ENCODE measurements at places on chromosomes 11 and 22.

DNA sequence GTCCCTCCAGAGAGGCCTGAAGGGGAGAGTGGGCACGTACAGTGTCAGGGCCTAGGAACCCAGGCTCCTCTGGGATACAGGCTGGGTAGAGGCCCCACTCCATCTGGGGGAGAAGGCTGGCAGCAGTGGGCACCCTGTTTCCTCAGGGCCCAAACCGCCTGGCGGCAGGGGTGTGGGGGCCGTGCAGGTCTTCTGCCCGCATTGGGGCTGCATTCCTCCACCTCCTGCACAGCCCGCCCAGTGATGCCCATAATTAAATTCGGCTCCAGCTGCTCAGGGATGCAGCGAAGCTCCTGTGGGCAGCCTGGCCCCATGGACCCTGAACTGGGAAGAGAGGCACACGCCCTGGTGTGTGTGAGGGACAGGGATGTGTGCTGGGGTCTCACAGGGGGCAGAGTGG is 35.4 kb downstream of the KCNQ1OT1 start:
- no peak for DNase-seq

DNA sequence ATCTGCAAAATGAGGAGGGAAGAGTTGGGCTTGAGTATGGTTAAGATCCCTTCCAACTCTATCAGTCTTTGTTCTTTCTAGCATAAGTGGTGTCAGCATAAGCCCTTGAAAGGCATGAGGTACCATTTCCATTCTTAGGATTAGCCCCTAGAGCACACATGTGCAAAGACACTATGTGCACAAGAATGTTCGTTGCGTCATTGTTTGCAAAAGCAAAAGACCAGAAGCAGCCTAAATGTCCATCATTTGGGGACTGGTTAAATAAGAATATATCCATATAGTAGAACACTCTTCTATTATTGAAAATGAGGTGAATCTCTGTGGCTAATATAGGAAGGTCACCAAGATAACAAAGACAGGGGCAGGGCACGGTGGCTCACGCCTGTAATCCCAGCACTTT is 10.0 kb upstream of the KCTD14 start:
- no peak for DNase-seq

DNA sequence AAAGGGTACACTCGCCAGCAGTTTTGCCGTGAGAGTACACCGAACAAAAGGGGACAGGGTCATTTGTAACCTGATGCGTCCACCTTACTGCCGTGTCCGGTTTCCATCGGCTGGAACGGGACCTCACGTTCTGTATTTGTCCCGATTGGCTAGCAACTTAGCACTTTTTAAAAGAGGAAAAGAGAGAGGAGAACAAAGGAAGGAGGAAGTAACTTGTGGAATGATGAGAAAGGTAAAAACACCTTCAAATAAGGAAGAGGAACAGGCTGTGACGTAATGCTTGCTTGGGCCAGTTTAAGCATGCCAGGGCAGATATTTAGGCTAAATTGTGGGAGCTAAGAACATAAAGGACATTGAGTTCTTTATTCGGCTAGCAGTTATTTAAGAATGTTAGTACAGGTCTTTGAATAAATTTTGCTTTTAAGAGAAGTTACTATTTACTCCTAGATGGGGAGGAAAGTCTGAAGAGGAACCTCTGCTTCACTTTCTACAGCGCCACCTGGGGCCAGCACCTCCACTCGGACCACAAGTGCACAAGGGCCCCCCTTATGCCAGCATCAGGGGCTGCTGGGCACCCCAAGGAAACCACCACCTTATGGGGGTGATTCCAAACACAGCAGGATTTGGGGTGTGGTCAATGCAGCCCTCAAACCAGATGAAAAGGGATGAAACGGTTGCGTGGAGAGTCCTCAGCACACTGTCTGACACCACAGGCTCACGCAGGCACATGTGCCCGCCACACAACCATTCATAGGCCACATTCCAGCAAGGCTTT is 5.8 kb downstream of the ARSA start:
- no peak for DNase-seq

DNA sequence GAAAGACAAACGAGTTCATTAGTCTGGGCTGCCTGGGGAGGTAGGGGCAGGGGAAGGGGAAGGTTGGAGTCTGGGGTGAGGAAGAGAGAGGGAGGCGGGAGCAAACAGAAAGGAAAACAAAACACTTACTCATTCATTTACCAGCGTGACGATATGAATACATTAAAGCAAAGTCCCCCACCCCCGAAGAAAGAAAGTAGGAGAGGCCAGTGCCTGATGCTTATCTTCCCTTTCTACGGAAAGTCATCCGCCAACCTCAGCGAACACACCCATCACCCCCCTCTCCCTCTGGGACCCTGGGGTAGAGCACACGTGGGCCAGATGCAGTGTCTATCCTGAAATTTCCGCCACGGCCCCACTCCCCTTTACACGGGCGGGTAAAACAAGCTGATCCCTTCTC is 13.7 kb downstream of the ABCC8 start:
- DNase-seq, result no peak

DNA sequence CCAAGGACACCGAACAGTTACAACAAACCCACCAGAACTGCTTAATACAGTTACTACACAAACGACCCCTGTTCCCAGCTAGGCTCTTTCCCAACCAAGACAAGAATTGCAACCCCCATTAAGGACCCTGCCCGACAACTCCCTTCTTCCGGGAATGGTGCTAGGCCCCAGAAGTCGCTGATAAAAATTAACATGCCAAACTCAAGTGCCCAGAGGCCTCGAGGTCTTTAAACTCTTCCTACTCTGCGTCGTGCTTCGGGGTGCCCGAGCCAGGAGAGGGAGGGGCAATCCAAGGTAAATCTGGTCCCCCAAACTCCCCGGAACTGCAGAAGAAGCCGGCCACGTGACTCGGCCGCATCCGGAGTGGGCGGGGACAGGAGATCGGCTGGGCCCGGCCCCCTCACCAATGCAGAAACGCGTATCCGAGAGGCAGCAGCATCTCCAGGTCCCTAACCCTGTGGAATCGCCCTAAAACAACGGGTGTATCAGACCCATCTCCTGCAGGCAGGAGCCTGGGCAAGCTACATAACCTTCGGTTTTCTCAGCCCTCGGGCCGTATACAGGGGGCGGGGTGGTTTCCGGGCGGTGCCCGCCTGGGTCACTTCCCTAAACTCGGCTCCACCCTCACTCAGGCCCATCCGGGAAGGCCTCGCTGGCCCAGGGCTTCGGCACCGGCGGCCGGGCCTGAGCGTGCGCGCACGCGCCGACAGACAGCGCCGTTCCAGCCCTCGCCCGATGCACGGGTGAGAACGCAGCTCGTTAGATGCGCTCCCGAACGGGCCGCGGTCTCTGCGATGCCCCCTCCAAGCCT is 1.1 kb downstream of the CFL1 start:
- peak; percentile 80 for DNase-seq

- no peak for DNase-seq
These were observed 6.3 kb upstream of the OSM start for GRCh38 chr22:30272781-30273601.

DNA sequence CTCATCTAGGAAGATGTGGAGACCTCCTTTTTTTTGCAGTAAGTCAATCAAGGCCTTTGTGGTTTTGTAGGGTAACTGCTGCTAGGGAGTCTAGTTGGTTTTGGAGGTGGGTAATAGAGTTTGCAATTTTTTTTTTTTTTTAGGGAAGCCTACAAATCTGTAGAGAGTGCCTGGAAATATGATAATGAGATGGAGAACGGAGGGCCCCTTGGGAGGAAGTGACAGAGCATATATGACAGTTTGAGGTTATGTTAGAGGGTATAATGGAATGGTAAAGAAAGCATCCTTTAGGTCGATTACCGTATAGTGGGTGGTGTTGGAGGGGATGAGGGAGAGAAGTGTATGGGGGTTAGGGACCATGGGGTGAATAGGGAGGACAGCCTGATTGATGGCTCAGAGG is 98.3 kb downstream of the ELP4 start:
- DNase-seq, result no peak

DNA sequence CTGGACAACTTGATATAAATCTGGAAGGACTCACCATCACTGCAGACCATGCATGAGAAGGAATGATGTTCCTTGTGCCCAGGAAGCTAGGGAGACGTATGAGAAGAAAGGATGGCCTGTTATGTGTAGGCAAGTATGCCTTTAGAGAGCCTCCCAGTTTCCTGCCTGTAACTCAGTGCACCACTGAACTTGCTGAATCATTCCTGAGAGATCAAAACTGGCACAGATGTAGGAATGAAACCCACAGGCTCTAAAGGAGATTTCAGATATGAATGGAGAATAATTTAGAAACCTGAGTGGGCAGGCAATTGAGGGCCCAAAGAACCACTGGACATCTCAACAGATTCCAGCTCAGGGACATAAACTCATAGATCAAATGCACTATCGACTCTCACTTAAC is 38.4 kb upstream of the PRSS23 start:
- no peak for DNase-seq

GRCh38 chr11:17393472-17393871 is 5.0 kb upstream of the KCNJ11 start:
- DNase-seq, result no peak

- no peak for DNase-seq
These were observed 123.7 kb upstream of the CCDC90B start for GRCh38 chr11:83409891-83410290.

GRCh38 chr11:15115686-15116085 is 963 bp downstream of the INSC start:
- DNase-seq, result no peak

DNA sequence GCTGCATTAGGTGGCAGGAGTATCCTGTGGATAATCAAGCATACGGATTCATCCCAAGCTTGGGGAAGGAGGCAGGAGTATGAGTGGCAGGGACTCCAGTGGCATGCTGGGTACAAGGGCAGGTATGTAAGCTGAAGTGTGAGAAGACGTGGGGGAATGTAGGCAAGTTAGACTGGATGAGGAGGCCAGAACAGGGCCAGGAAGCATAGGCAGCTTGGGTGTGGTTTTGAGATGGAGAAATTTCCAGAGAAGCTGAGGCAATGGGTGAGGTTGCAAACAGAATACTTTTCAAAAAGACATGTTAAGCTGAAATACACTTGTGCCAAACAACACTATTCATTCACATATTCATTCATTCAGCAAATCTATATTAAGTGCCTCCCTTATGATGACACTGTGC is 43.1 kb upstream of the AMOTL1 start:
- DNase-seq, result no peak

DNA sequence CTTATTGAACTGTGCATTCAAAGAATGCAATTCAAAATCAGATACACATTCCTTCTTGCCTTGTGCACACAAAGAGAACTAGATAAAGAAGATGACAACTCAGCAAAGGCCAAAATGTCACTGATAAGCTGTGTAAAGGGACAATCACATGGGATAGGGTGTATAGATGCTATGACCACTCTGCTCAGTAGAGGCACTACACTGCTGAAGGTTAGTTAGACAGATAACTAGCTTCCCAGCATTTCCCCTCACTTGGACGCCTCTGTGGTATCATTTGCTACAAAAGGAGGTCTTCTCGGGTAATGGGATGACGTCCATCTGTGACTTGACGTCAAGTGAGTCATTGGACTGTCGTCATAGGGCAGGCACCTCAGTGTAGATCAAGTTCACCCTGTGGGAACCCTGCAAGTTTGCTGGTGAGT is 424.9 kb upstream of the CCDC90B start:
- DNase-seq, result no peak

GRCh38 chr11:61671527-61671926 is 8.7 kb upstream of the DAGLA start:
- DNase-seq, result no peak

- DNase-seq, result no peak
These were observed 4.8 kb downstream of the VPS26B start for GRCh38 chr11:134229126-134229790.

DNA sequence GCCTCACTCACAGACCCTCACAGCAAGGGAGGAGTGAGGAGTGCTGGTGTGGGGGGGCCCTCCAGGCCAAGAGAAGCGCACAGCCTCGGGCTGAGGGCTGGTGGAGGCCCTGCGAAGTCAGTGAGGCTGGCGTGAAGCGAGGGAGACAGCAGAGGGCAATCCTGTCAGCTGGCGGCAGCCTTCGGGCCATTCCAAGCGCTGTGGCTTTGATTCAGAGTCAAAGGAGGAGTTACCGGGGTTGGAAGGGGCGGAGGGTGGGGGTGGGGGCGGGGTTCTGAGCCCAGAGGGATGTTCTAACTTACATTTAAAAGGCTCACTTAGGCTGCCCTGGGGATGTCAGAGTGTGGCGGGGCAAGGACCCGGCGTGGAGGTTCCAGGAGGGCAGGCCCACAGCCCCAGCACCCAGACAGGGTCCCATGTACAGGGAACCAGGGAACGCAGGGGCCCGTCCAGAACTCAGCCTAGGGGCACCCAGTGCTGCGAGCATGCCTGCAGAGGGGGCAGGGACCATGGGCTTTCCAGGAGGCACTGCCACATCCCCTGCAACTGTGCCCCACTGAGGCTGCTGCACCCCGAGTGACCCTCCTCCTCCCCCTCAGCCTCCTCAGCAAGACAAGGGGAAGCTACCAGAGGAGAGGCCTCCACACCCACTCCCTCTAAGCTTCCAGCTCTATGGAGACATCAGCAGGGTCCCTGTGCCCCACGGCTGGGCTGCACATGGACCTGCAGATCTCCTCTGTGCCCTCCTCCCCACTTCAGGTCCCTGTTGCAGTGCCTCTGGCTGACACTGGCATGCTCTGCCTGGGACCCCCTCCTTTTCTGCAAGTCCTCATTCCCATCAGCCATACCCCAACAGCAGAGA is 39.7 kb upstream of the TTLL12 start:
- DNase-seq, result no peak

DNA sequence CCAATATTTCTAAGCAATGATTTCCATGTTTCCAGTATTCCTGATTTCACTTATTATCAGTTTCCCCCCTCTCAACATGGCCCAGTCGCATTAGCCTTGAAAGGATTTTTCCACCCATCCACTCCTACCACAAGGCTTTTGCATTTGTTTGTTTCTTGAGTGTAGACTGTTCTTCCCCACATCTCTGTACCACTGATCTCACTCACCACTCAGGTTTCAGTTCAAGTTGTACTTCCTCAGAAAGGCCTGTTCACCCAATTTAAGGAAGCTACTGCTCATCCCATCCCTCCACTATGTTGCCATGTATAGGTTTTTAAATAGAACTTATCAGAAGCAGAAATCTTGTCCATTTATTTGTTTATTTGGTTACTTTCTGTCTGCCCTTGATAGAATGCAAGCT is 472.3 kb downstream of the FAM181B start:
- DNase-seq, result no peak

GRCh38 chr22:27133681-27134314 is 476.4 kb downstream of the MIAT start:
- DNase-seq, result no peak

DNA sequence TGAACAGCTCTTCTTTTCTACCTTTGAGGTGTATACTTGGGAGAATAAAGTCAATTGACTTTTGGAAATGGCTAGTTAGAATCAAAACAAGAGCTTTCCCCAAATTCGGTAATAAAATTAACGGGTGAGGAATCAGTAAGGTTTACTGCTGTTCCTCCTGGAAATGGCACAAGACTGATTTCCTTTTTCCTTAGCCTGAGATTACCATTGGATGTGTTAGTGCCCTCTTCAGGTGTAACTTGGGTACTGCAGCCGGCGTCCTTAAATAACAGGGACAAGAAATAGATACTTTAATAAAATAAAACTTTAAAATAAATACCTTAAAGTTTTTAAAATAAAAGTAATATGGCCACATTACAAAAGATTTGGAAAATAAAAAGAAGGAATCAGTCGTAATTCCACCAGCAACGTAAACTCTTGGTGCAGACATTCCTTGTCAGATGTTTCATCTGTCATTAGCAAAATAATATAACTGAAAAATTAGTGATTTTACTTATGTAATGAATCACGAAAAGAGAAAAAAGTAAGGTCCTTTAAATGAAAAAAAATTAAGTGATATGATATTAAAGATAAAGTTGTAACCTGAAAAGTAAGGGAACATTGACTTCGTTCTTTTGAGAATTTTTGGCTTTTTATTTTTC is 29.7 kb downstream of the ZFTA start:
- DNase-seq, result no peak

All from stimulated activated naive B cell treated with anti-CD40 and anti-IgM and Interleukin-4, amounts not matched to agents 10 μg/mL and 1 μg/mL and 100 μg/mL, for 72 hours (primary cell).